ENCODE measurements at places on chromosomes 6 and 20.

DNA sequence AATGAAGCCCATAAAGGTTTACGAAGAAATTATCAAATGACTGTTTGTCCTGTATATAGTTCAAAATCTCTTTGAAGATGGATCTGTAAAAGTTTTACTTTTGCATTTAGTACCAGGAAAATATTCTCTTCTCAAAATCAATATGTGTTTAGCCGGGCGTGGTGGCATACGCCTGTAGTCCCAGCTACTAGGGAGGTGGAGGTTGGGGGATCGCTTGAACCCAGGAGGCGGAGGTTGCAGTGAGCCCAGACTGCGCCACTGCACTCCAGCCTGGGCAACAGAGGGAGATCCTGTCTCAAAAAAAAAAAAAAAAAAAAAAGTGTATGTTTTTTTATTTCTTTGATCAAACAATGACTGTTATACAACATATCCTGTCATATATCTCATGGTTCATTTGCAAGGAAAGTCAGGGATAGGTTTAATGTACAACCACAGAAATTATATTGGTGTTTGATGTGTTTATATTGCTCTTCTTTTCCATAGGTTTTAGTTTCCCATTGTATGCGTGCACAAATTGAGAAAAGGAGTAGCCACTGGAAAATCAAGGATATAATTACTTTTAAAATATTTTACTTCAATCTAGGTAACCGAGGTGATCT, 40.1 kb downstream of the SOX4 start:
- no peak for DNase-seq

DNA sequence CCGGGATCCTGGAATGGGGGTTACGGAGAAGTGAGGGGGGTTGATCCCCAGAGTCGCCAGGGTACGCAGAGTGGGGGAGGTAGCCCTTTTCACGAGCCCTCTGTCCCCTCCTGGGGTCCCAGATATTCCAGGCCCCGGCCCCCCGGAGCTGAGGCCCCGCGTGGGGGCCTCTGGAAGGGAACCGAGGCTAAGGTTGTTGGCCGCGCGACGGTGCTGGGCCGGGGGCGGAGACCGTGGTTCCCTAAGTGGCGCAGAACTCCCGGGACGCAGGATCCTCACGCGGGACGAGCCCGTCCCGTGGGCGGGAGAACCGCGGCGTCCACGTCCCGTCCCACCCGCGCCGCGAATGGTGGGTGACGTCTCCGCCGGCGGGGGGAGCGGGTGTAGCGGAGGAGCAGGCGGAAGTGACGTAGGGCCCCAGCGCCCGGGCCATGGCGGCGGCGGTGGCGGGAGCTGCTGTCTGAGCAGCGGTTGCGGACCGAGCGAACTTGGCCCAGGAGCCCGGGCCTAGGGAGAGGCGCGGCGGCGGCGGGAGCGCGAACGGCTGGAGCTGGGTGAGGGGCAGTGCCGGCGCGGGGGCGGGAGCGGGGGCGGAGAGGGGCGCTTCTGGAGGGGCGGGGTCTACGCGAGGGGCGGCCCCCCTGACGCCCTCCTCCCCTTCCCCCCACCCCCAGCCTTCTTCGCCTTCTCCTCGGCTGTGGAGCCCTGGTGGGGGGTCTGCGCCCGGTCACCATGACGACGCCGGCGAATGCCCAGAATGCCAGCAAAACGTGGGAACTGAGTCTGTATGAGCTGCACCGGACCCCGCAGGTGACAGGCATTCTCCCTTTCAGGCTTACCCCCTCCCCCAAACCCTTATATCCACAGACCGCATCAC, at the start of gene RING1:
Gene RING1, plus strand, starts transcription at position 410 of the 877 bp plus-strand sequence. Its CDS starts 323 bp downstream, at position 733.
- DNase-seq: peak; percentile 78

- no peak for DNase-seq
Observed at GRCh38 chr20:24469894-24470745, 691 bp downstream of the SYNDIG1 start.

- no peak for DNase-seq
Observed at GRCh38 chr20:5931411-5931810, 18.9 kb downstream of the TRMT6 start.

DNA sequence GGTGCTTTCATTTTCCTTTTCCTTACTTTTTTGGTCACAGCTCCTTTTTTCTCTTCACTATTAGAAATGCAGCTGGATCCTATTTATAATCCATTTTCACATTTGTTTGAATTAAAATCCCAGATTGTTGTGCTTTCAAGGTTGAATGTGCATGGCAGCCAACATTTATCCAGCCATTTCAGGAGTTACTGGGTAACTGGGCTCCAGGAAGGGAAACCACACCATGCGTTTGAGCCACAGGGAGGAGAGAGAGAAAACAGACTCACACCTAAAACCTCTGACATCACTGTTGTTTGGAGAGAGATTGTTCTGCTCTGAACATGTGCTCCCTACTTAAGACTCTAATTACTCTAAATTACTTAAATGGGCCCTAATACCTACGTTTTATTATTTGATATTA, 173.4 kb downstream of the BMP2 start:
- no peak for DNase-seq

DNA sequence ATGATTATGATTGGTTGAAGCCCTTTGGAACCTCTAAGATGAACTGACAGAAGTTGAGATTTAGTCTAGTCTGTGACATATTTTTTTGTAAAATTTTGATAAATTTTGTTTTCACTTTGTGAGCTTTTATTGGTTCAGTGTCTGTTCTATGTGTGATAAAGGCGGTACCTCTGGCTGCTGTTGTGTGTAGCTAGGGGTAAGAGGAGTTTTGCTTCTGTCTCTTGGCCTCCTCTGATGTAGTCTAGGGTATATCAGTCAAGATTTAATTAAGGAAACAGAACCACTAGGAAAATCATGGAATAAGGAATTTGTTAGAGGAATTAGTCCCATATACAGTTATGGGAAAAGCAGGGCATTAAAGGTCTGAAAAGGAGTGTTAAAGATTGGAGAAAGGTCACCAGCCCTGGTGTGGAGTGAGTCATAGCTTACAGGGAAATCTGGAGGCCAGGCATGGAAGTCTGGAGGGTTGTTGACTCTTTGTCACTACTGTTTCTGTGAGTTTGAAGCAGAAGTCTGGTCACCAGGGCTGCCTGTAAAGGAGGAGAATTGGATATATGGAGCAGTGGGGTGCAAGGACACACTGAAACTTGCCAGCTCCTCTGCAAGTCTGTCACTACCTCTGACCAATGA, 28.5 kb downstream of the CDC5L start:
- DNase-seq: no peak

DNA sequence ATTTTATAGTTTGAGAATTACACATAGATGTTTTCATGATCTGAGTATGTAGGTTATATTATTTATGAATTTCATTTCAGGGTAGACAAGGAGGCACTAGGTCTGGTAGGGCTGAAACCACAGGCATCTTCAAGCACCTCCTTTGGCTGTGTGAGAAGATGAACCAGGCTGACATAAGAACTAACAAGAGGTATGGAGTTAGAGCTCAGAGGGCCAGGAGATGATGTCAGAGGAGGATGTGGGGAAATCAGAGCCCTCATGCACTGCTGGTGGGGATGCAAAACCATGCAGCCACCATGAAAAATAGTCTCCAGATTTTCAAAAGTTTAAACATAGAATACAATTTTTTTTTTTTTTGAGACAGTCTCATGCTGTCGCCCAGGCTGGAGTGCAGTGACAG, 13.6 kb upstream of the RIPOR3 start:
- DNase-seq: no peak

- no peak for DNase-seq
Observed at GRCh38 chr6:131758920-131759319, 48.1 kb upstream of the CTAGE9 start.

DNA sequence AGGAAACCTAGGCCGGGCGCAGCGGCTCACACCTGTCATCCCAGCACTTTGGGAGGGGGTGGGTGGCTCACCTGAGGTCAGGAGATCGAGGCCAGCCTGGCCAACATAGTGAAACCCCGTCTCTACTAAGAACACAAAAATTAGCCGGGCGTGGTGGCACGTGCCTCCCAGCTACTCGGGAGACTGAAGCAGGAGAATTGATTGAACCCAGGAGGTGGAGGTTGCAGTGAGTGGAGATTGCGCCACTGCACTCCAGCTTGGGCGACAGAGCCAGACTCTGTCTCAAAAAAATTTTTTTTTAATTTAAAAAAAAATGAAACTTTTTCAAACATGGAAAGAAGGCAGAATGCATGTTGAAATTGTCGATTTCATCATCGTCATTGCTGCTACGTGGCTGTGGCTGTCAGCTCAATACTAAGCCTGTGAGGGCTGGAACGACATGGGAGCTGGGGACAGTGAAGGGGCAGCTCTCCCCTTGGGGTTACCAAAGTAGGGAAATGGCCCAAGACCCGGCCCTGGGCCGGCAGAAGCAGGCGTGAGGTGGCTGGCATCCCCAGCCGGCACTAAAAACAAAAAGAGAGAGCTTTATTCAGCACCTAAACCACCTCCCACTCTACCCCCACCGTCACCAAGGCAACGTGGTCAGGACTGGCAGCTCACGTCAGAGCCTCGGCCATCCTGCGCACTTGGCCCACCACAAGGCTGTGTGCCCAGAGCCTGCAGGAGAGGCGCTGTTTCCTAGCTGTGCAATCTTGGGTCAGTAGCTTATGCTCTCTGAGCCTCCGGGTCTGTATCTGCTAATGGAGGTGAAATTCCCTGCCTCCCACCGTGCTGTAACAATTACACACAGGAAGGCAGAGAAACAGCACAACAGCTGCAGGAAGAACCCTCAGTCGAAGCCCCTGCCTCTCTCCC, 30.8 kb downstream of the AGPAT4 start:
- peak; percentile 57 for DNase-seq

GRCh38 chr6:7108964-7109836, 1.4 kb downstream of the RREB1 start:
- no peak for DNase-seq

DNA sequence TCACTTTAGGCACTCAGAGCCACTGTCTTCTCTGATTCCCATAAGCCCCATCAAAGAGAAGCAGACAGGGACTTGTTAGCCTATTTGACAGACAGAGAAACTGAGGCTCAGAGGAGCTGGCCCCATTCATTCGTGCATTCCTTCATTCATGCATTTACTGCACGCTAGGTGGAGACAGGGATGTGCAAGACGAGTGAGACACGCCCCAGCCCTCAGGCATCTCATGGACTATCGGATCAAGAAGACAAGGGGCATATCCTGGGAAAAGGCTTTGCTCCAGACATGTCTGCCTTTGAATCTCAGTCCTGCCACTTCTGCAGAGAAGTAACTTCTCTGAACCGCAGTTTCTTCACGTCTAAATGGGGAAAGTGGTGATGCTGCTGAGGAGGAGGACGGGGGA, 54.1 kb downstream of the BPIFB1 start:
- no peak for DNase-seq

GRCh38 chr6:44269178-44269920, 901 bp upstream of the TMEM151B start:
- no peak for DNase-seq

GRCh38 chr6:170233286-170234205, 57.3 kb downstream of the DLL1 start:
- no peak for DNase-seq

- DNase-seq: no peak
Observed at GRCh38 chr6:11397622-11398450, 139.7 kb upstream of the TMEM170B start.

DNA sequence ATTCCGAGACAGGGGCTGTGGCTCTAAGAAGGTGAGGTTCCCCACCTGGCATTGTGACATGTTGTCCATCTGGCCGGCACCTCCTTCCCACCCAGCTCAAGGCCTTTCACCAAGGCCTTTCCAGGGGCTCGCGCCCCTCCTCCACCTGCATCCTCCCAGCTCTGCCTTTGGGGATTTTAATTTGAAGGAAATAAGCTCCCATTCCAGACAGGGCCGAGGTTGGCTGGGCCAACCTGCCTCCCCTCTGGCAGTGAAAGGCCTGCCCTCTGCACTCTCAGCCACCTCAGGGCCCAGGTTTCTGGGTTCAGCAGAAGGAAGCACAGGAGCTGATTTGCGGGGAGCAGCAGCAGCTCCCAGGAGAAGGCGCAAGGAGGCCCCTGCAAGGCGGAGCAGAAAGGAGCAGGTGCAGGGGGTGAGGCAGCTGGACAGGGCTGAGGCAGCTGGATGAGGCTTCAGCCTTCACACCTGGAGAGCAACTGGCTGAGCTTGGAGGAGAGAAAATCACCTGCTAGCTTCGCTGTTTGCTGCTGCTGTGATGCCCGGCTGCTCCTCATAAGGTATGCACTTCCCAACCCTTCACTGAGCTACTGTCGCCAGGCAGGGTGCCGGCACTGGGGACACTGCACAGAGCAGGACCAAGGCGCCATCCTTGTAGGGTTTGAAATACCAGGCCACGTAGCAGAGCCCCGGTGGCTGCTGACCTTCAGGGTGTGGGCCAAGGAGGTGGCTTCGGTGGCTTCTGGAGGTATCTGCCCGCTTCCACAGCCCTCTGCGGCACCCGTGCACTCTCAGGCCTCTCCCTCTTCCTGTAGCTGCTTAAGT, 147.0 kb downstream of the SYNDIG1 start:
- no peak for DNase-seq

GRCh38 chr6:50091641-50092040, 41.9 kb upstream of the DEFB112 start:
- DNase-seq: no peak

GRCh38 chr20:13857304-13857703, 72.5 kb downstream of the NDUFAF5 start:
- DNase-seq: no peak

DNA sequence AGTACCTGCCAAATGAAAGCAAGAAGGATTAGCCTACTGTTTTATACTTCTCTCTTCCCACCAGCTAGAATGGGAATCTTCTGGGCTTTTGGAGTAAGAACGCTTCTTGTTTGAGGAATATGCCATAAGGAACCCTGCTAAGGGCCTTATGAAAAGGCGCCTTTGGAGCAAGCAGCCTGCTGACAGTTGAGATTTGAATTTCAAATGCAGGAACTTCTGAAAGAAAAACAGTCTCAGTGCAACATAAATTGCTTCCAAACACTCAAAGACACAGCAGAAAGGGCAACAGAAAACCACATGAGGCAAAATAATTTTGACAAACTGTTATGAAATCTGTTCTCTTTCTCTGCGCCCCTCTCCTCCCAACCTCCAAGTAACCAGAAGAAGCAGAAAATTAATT, 149.4 kb upstream of the B3GAT2 start:
- DNase-seq: no peak

DNA sequence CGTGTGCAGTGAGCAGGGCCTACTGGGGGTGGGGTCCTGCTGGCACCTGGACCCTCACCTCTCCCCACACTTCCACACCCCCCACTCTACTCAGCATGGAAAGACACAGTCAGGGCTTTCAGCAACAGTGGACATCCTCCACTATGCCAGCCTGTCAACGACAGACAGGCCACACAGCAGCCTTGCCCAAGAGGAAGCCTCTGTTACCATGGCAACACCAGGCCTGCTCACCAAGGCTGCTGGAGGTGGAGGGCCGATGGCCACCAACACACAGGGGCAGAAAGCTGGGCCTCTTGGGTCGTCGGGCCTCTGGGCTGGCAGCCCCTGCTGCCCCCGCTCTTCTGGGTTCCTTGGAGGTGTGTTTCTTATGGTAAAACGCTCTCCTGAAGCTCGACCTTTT, 13.6 kb downstream of the BNIP5 start:
- no peak for DNase-seq

DNA sequence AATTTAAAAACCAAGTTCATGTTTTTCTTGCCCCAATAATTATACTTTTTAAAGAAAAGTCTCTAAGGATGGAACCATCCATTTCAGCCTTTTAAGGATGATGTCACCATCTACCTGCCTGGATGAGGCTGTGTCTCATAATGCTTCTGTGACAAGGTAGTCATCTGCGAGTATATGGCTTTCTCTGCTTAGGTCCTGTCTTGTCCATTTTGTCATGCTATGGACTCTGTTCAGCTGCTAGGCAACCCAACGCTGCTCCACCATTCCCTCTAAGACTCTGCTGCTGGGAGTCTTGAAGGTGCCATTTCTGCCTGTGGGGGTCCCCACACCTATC, 459.8 kb upstream of the RUNX2 start:
- no peak for DNase-seq

All from stimulated activated CD8-positive, alpha-beta memory T cell treated with anti-CD3 and anti-CD28 coated beads, Interleukin-4, amount 100 ng/mL, for 4 hours (primary cell).